ENCODE measurements at places on chromosomes 6 and 20.

- DNase-seq = peak; percentile 16
These were observed 145.1 kb upstream of the PLN start for GRCh38 chr6:118403036-118403435.

GRCh38 chr6:122799916-122800686 lies 11.0 kb downstream of the SMPDL3A start:
- DNase-seq = peak; percentile 17

- no peak for DNase-seq
These were observed 26.4 kb upstream of the PHACTR3 start for GRCh38 chr20:59577809-59578435.

- DNase-seq = no peak
These were observed 26.3 kb downstream of the C6orf89 start for GRCh38 chr6:36912030-36912454.

GRCh38 chr6:158544428-158544827 lies 15.5 kb upstream of the TMEM181 start:
- DNase-seq = no peak

DNA sequence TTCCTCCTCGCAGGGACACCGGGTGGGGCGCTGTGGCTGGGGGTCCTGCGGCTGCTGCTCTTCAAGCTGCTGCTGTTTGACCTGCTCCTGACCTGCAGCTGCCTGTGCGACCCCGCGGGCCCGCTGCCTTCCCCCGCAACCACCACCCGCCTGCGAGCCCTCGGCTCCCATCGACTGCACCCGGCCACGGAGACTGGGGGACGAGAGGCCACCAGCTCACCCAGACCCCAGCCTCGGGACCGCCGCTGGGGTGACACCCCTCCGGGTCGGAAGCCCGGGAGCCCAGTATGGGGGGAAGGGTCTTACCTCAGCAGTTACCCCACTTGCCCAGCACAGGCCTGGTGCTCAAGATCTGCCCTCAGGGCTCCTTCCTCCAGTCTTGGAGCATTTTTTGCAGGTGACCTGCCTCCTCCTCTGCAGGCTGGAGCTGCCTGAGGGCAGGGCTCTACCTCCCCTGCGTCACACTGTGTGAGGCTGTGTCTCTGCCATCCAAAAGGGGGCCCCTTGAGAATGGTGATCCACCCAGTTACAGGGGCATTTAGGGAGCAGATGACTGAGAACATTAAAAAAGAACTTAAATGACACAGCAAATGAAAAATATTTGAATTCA lies 3.9 kb upstream of the CNPY3 start:
- DNase-seq = no peak

GRCh38 chr6:33974471-33974870 lies 170.7 kb upstream of the MLN start:
- no peak for DNase-seq

- DNase-seq = no peak
These were observed 54.8 kb upstream of the KCNG1 start for GRCh38 chr20:51077686-51078060.

GRCh38 chr6:28312939-28313338 lies 23.0 kb downstream of the ZSCAN31 start:
- DNase-seq = no peak

GRCh38 chr6:38871741-38872568 lies 156.8 kb downstream of the DNAH8 start:
- DNase-seq = peak; percentile 46

- peak; percentile 41 for DNase-seq
These were observed 639 bp upstream of the CD24 start for GRCh38 chr6:106974999-106975737.

- peak; percentile 53 for DNase-seq
These were observed 344.8 kb downstream of the THBS2 start for GRCh38 chr6:168908887-168909286.

DNA sequence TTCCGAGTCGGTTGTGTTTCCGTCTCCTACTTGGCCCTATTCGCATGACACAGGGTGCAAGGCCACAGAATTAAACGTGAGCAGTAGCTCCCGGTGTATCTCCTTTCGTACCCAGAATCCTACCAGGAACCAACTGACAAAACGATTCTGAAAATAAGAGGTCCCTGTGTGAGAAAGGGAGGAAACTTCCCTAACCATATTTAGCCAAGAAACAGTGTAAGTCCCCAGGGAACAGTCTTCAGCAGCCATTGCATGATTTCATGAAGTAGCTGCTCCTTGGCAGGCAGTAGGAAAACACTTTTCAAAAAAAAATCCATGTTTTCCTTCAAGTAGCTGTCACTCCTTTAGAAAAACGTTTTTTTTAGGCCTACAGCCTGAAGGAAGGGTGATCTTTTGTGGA lies 46.9 kb downstream of the PDE10A start:
- peak; percentile 64 for DNase-seq

- DNase-seq = no peak
These were observed 205.1 kb upstream of the GMDS start for GRCh38 chr6:2450546-2450945.

DNA sequence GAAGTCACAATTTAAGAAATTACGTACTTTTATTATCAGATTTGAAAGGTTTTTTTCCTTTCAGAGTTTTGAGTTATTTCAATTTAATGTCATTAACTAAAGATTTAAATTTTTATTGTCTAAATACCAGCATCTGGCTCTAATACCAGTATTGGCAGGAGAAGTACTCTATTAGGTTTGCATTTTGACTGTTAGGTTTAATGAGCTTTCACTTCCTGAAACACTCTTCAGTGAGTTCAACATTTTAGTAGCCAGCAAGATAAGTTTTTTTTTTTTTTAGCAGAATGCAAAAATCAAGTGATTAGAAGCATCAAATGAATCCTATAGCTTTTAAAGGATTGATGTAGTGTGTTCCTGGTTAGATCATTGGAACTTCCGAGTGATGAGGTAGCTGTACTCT lies 34.0 kb upstream of the SCGN start:
- no peak for DNase-seq

GRCh38 chr6:104214901-104215300 lies 644.8 kb downstream of the HACE1 start:
- DNase-seq = no peak

DNA sequence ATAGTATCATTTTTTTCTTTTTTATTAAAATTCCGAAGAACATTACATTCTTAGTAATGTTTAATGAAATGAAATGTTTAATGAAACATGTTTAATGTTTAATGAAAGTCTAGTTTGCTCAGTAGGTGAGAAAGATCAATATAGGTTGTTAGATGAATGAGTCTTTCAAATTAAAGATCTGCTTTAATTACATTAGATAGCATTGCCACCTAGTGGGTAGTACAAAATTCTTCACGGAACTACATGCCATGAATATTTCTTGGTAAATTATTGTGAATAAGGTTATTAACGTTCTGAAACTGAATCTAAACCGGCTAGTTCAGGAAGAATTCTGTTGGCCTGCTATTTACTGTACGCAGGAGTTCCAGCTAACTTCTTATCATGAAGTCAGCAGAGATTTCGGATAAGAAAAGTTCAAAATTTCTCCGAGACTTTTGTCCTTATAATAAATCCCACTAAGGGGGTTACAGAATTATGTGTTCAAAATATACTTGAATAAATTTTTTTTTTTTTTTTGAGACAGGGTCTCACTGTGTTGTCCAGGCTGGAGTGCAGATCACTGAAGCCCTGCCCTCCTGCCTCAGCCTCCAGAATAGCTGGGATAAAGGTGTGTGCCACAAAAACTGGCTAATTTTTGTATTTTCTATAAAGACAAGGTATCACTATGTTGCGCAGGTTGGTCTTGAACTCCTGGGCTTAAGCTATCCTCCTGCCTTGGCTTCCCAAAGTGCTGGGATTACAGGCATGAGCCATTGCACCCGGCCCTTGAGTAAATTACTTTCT lies 7.9 kb upstream of the GMNN start:
- peak; percentile 41 for DNase-seq

DNA sequence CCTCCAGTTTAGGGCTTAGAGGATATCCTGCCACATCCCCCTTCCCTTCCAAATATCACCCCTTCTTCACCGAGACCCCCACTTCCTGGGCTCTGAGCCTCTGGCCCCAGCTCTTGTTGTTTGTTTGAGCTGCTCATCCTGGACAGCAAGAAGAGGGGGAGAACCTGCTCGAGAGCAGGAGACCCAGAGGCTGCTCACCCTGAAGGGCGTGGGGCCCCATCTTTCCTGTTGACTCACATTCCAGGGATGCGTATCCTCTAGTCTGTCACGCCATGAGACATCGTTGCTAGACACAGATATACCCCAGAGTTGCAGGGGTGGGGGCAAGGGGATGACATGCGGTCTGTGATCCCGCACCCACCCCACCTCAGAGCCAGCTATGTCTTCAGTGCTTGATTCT lies 5.7 kb upstream of the TNXB start:
- DNase-seq = no peak

DNA sequence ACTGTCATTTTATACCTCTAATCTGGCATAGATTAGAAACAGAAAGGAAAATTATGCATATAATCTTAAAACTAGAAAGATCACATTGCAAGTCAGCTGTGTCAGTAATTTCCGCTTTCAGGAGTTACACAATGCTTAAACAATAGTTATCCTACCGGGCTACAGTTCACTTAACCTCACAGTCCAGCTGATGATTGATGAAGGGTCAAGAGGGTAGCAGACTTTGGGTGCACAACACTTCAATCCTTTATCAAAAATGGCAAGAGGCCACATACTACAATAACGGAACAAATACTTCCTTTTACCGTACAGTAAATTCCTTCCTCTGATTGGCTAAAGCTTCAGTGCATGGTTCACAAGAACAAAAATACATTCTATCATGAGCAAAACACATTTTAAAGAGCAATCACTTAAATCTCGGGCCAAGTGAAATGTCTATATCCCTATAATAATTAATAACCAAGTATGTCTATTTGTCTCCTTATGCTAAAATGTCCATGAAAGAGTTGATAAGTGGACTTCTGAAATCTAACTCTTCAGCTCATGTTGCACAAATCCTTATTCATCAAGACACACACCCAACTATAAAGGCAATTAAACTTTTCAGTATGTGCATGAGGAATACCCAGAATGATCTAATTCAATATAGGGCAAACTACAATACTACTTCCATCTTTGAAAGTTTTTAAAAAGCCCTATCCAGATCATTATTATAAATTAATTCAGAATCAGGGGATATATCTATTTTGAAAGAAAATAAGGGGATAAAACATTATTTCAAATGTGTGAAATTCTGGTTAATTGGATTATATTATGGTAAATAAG lies 76.8 kb downstream of the HIVEP2 start:
- peak; percentile 59 for DNase-seq

DNA sequence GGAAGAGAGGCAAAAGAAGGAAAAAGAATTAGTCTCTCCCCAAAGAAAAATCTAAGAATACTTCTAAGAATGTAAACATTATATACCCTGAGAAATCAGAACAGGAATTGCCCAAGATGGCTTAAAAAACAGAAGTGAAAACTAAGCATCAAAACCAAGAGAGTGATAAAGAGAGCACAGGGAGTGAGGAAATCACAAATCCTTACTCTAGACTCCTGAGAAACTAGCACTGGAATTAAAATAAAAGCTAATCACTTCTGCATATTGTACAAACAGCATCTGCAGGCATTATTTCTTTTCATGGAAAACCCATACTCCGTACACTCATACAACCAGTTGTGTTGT lies 285.7 kb downstream of the BTBD9 start:
- no peak for DNase-seq

GRCh38 chr20:58173930-58174707 lies 54.3 kb downstream of the ANKRD60 start:
- DNase-seq = no peak

- DNase-seq = peak; percentile 50
These were observed 105.3 kb upstream of the BMP5 start for GRCh38 chr6:55980627-55981211.

- DNase-seq = peak; percentile 9
These were observed 3.8 kb downstream of the CEBPB start for GRCh38 chr20:50194422-50194830.

DNA sequence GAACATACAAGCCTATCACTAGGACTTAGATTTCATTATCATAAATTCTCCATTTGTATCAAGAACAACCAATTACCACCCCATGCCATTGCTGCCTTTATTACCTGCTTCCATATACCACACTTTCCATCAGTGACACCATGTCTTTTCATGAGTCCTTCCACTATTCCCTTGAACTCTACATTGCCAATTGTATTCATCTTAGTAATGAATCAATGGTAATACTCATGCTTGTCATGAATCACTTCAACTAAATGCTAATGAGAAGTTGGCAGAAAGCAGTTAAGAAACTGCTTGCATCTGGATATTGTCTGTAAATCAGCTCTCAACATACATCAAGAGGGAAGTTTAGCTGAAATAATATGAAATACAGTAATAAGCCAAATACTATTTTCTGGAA lies 61.2 kb upstream of the RNF217 start:
- no peak for DNase-seq

DNA sequence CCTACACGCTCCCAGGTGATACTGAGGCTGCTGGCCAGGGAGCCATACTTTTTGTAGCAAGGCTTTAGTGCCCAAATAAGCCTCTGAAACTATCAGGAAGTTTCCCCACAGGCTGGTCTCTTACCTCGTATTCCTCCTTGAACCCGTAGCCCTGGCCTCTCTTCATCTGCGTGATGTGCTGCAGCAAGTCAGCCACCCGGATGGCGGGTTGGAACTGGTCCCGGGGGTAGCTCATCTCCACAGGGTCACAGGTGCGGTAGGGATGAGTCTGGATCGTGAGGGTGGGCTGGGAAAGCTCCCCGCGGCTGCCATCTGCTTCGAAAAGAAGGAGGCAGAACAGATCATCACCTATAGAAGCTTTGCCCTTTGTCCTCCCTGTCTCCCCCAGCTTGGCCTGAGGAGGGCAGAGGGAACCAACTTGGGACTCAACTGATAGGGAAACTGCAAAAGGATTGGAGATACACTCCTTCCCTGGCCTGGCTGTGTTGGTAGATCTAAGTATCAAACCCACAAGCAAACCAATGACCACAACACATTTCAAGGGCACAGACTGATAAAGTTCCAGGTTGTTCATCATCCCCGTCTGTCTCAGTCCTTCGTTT lies 543.2 kb upstream of the CHD6 start:
- no peak for DNase-seq

GRCh38 chr6:133886104-133886775 lies 2.7 kb upstream of the TCF21 start:
- no peak for DNase-seq

GRCh38 chr6:112760831-112761230 lies 413.7 kb downstream of the RFPL4B start:
- no peak for DNase-seq

Measured in astrocyte of the spinal cord (primary cell).